ENCODE measurements at places on chromosomes 6 and 20. TPM values are rescaled to one million over a fixed set of nuclear protein-coding genes. Genes with fewer than 3 reads are reported as not detected.
A peak's percentile ranks its signal among the peaks of the same experiment; 100 is the strongest.

Gene COL19A1
- not detected for total RNA-seq

Gene LCA5
- total RNA-seq, result 3.0 TPM

Gene OARD1
- 12.1 TPM for total RNA-seq

Gene MYB
- 0.17 TPM for total RNA-seq

Gene SAMD10
- 2.6 TPM for total RNA-seq

Gene KIAA1755
- 2.3 TPM for total RNA-seq

Gene MAS1
- not detected for total RNA-seq

Gene CTAGE9
- not detected for total RNA-seq

Gene OXT
- not detected for total RNA-seq

Gene CGA
- total RNA-seq, result 1.2 TPM

Gene TNNC2
- total RNA-seq, result not detected

Gene FBXO30
- total RNA-seq, result 14.9 TPM

GRCh38 chr6:76506808-76507207 lies 434.3 kb upstream of the IMPG1 start:
- DNase-seq, result no peak

DNA sequence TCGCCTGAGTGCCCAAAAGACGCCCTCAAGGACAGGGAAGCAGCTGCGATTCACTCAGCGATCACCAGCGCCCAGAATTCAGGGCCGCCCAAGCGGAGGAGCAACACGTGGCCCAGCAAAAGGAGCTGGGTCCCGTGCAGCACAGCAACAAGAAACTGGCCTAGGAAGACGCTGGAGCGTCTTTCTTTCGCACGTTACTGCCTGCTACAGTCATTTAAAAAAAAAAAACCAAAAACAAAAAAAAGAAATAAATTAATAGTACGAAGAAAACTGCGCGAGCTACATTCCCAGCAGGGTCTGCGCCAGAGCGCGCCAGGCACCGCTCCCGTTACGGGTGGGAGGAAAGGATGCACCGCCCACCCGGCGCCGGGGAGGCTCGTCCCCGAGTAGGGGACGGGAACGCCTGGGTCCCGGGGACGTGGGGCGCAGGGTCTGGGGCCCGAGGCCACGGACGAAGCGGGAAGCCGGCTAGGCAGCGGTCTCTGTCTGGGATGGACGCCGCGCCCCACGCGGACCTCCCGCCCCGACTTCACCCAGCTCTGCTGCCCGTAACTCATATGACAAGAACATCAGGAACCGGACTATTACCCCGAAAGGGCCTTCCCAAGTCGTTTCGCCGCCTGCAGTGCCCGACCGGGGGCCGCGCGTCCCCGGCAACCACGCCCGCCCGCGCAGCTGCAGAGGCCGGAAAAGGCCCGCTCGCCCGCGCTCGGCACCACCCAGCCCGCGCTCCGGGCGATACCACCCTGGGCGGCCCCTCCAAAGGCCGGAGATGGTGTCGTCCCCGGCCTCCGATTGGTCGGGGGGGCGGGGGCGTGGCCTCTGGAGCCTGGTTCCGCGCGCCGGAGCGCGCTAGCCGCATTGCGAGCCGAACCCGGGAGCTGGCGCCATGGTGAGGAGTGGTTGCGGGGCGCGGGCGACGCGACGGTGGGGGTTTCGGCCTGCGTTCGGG lies at the start of gene NOP56:
Gene NOP56 (plus strand): TSS at position 861 of the 952 bp plus-strand sequence. CDS start 29 bp downstream, at position 890.
- DNase-seq, result peak; percentile 81

- no peak for DNase-seq
Measured at GRCh38 chr6:118216751-118217150, 309.7 kb downstream of the SLC35F1 start.

GRCh38 chr6:162331911-162332310 lies 395.7 kb downstream of the PRKN start:
- no peak for DNase-seq

DNA sequence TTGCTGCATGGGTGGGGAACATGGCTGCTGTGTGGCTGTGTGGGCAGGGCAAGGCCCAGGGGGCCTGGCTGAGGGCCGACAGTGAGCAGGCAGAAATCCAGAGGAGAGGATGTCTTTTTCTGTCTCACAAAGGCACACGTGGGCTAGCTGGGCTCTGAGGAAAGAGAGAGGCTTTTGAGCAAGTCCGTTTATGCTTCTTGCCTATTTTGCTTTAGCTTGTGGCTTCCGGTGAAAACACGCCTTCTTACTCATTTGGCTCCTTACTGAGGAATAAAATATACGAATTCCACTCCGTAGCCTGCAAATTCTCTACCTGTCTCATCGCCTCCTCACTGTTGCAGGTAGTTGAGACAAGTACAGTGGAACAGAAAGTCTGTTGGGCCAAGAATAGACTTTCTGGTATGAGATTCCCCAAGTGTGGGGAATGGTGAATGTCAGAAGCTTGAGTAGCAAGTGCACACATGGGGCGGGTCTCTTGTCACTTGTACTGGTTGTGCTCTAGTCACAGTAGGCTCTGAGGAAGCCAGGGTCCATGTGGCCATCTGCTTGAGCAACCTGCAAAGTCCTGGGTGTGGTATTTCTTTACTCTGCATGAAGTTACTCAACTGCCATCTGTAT lies 28.4 kb downstream of the WRNIP1 start:
- no peak for DNase-seq

DNA sequence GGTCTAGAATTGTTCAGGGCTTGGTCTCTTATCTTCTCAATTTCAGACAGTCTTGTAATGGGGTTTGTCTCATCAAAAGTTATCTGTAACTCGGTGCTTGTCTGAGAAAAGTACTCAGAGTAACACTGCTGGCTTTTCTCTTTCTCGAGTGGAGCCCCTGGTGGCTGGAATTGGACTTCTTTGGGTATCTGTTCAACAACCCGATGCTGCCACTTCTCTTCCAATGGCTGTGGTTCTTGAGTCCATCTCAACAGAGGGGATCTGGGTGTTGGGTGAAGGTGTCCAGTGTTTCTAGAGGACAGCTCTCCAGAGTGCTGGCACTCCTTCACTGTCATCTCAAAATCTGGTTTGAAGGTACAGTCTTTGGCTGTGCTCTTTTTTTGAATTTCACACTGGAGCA lies 24.6 kb downstream of the DST start:
- no peak for DNase-seq

- no peak for DNase-seq
Measured at GRCh38 chr6:148990403-148990802, 243.6 kb downstream of the UST start.

- peak; percentile 52 for DNase-seq
Measured at GRCh38 chr6:81204731-81205130, 547.8 kb downstream of the TENT5A start.

- no peak for DNase-seq
Measured at GRCh38 chr6:46281110-46281509, 110.3 kb upstream of the ENPP5 start.

GRCh38 chr6:13165502-13166172 lies 162.7 kb downstream of the TBC1D7 start:
- DNase-seq, result no peak

DNA sequence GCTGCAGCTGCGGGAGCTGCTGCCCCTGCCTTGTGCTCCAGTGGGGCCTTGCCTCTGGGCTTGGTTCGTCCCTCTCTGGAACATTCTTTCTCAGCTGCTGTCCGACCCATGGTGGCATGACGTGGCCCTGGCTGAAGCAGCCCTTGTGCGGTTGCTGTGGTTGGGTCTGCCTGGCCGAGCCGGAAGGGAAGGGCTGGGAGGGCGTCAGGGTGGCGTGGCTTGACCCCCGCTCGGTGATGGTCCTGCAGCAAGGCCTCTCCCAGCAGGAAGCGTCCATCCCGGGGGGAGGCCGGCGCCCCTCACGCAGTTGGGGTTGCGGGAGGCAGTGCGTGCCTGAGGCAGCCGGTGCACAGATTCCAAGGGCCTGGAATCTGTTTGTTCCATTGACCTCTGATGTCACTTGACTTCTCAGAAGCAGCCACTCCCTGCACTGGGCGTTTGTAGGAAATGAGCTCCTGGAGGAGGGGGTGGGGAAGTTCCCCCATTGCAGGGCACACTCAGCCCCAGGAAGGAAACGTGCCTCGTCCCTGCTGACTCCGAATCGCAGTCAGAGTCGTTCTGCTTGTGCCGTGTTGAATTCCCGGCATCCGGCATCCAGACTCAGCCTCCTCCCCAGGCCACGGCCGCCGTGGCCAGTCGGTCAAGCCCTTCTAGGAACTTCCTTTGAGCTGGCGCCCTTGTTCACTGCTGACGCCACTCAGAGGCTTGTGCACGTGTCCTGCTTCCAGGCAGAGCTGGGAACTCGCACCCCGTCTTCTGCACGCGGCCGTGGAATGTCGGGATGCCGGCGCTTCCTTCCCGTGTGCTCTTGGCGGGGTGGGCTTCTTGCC lies 9.7 kb upstream of the TNFRSF6B start:
- peak; percentile 77 for DNase-seq

DNA sequence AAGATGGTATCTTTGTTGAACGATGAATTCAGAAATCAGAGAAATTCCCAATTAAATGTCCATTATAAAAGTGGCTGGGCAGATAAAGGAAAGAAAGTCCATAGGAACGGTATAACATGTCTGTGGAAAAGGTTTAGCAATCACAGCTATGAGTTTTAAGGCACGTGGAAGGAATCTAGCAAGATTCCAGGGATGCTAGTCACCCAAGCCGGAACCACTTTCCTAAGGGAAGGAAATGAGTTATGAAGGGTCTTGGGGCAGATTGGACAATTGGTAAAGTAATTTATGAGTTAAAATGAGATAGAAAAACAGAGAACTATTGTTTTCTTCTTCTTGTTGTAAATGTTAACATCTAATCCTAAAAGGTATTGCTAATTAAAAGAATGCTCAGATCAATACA lies 384.8 kb downstream of the ADGRB3 start:
- DNase-seq, result no peak

- no peak for DNase-seq
Measured at GRCh38 chr20:49483018-49483695, 689 bp upstream of the KCNB1 start.

DNA sequence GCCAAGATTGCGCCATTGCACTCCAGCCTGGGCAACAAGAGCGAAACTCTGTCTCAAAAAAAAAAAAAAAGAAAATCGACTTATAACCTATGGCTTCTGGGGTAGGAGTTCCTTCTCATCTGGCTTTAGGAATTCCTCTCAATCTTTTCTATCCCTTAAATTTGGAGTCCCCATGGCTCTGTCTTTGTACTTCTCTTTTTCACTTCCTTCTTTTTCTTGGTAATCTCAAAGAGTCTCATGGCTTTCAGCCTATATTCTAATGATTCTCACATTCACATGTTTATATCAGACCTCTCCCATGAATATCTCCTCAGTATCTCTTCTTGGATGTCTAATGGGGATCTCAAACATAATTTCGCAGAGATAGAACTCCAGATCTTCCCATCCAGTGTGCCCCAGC lies 42.8 kb upstream of the RALGAPA2 start:
- DNase-seq, result no peak

GRCh38 chr6:36780442-36781177 lies 58.6 kb downstream of the CPNE5 start:
- DNase-seq, result no peak

DNA sequence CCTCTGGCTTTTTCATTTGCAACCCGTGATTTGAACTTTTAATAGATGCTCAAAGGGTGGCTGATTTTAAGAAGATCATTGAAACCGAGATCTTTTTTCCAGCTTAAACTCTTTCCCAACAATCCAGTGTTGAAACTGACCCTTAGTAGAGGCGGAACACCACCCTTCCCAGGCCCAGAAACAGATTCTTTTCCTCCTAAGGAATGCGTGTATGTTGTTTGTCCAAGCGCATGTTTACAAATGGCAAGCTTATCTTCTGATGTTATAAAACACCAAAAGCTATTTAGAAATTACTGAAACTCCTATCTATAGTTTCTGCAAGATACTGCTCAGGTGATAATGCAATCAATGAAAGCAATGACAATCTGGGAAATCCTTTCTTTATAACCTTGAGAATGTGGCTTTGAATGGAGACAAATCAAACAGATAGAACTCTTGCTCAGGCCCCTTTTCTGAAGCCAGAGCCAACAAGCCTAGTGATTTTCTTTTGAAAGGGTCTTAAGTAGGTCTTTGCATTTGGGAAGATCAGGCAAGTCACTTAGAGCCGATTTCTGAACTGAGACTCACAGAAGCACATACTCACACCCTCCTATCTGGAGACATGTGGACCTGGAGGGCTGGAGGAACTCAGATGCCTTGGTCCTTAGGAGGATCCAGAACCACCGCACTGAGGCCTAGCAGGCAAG lies 9.1 kb downstream of the BANF2 start:
- DNase-seq, result no peak

- DNase-seq, result no peak
Measured at GRCh38 chr6:52736145-52736544, 27.1 kb downstream of the GSTA2 start.

DNA sequence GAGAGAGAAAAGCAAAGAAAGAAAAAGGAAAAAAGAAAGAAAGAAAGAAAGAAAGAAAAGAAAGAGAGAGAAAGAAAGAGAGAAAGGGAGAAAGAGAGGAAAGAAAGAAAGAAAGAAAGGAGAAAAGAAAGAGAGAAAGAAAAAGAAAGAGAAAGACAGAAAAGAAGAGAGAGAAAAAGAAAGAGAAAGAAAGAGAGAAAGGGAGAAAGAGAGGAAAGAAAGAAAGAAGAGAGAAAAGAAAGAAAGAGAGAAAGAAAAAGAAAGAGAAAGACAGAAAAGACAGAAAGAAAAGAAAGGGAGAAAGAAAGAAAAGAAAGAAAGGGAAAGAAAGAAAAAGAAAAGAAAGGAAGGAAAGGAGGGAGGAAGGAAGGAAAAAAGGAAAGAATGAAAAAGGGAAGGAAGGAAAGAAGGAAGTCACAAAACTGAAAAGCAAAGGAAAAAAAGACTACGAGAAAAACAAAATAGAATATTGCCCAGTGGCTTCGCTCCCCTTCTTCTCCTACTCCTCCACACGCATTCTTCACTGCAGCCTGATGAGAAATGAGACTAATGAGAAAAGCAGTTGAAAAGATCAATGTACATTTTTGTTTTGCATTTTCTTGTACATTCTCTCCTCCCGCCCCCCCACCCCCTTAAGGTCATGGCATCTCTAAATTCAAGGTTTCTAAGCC lies 170.0 kb downstream of the SOD2 start:
- DNase-seq, result no peak

DNA sequence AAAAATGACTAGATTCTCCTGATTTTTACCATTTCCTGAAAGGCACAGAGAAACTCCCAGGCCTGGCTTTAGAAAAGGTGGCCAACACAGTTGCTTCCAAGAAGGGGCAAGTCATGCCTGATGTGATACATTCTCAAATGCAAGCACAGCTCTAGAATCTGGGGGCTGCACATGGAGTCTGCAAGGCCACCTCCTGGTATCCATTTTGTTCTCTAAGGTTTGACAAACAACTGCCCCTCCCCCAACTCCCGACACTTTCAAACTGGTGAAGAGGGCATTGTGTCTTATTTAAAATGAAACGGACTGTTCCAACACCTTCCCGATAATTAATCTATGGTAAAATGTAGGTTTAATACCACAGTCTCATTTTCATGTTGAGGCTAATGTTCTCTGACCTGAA lies 220.2 kb upstream of the CEP162 start:
- no peak for DNase-seq

- no peak for DNase-seq
Measured at GRCh38 chr6:26437550-26437949, 2.8 kb upstream of the BTN3A3 start.
